ENCODE measurements at places on chromosomes 7 and 10.

- no peak for DNase-seq
Measured at GRCh38 chr7:127702052-127702652, 50.2 kb downstream of the SND1 start.

DNA sequence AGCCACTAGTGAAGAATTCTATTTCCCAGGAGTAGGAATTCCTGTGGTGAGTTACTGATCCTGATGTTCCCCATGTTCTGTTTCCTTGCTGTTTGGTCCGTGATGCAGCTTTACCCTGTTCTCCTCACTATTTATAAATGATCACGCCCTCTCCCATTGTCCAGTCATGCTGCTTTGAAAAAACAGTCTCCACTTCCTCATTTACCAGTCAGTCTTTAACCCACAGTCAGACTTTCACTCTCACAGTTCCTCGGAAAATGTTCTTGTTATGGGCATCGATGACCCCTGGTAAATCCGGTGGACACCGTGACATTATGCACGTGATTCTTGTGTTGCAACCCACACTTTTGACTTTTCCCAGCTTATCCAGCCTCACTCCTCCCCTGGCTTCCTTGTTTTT is 14.4 kb downstream of the SCIN start:
- no peak for DNase-seq

- DNase-seq: no peak
Measured at GRCh38 chr7:24956021-24956420, 24.0 kb downstream of the OSBPL3 start.

DNA sequence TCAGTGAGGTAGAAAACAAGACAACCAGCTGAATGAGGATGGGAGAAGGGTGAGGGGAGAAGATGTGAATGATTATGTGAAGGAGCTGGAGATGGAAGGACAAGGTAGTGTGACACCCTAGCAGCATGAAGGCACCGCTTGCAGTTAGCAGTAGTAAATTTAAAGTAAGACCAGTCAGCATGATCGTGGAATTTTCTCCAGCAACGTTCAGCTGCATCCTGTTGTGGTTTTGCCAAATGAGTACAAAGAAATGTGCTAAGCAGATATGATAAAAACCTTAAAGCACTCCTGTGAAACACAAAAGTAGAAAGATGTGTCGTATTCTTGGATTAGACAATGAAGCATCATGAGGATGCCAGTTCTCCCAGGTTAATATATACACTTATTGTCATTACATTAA is 34.1 kb upstream of the IFRD1 start:
- DNase-seq: no peak
